ENCODE measurements at places on chromosomes 2 and 18. TPM values are rescaled to one million over a fixed set of nuclear protein-coding genes. Genes with fewer than 3 reads are reported as not detected.

Gene CCDC121
- total RNA-seq = 3.8 TPM

Gene RASGRP3
- 1.1 TPM for total RNA-seq

Gene ACVR1C
- total RNA-seq = not detected

Gene PDE1A
- total RNA-seq = 0.11 TPM

Gene EPC2
- total RNA-seq = 10.5 TPM

Measured in A549 treated with Mapracorat at 1 μM for 4 hours (cell line).